ENCODE measurements at places on chromosomes 1 and 21. TPM values are rescaled to one million over a fixed set of nuclear protein-coding genes. Genes with fewer than 3 reads are reported as not detected.

GRCh38 chr1:92563457-92564216 lies 76.9 kb upstream of the GFI1 start:
- DNase-seq: no peak

KCNE2 gene
- 0.53 TPM for polyA plus RNA-seq

DNA sequence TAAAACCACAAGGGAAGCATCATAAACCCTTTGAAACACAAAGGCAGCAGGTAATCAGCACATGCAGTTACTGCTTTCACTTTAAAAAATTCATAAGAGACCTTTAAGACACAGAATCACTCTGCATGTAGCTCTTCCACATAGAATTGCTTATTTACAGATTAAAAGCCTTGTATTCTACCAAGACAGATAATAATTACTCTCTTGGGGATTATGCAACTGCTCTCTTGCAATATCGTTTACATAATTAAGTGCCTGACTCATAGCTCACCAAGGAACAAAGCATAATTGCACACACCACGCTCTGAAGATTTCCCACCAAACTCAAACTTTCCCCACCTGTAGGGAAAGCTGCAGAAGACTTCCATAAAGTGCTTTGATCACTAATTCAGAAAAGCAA lies 87.9 kb downstream of the VAV3 start:
- peak; percentile 37 for DNase-seq

OLIG2 gene
- polyA plus RNA-seq: not detected

GRCh38 chr1:109595531-109595930 lies 23.9 kb downstream of the GNAT2 start:
- no peak for DNase-seq

- DNase-seq: no peak
These were observed 49.1 kb upstream of the CPLANE2 start for GRCh38 chr1:16286122-16286521.

DNA sequence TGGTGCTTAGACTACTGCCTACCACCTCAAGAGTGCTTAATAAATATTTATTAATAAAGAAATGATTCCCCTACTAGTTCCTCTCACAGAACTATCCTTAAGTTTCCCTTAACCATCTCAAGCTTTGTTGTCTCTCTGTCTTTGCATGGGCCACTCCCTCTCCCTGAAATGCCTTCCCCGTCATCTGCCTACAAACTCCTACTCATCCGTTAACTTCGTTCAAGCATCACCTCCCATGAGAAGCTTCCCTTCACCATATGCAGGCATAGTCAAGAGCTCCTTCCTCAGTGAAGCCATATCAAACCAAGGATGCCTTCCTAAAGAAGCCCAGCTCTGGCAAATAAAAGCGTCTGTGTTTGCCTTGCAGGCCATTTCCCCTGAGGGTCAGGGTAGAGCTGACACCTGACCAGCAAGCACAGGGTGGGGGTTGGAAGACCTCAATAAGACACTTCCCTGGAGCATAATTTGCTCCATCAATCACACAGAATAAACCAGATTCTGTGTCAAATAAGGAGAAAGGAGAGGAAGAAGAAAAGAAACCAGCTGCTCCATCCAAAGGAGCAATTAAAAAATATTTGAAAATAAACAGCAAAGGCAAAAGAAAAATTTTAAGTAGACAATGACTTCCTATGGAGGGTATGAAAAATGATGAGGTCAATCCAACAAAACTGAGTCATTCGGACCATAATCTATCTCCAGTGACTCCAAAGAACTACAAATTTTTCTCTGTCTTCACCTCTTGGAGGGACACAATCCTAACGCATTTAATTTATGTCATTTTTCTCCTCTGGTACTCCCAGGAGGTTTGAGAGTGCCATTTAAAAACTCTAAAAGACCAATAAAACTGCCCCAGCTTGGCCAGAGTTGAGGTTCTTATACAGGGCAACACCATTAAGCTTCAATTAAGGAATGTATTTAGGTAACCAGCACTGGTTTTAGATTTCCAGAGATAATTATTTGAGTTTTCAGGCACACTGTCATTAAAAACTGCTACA lies 303.6 kb downstream of the KCNH1 start:
- DNase-seq: no peak

FAM3B gene
- polyA plus RNA-seq: 0.24 TPM

- no peak for DNase-seq
These were observed 6.6 kb downstream of the TNFRSF8 start for GRCh38 chr1:12069623-12070244.

C1orf21 gene
- 58.3 TPM for polyA plus RNA-seq

GRCh38 chr1:164559342-164560051 lies 513 bp downstream of the PBX1 start:
- peak; percentile 41 for DNase-seq

- DNase-seq: no peak
These were observed 40.7 kb upstream of the GPR37L1 start for GRCh38 chr1:202081992-202082391.

GRCh38 chr1:178573330-178573729 lies 60.4 kb downstream of the TEX35 start:
- DNase-seq: no peak

- no peak for DNase-seq
These were observed 20.1 kb upstream of the MAP1LC3C start for GRCh38 chr1:242019018-242019417.

SLC45A3 gene
- polyA plus RNA-seq: 3.4 TPM

GRCh38 chr1:220670365-220670764 lies 19.8 kb upstream of the C1orf115 start:
- DNase-seq: no peak

NAV1 gene
- polyA plus RNA-seq: 28.3 TPM

- DNase-seq: peak; percentile 17
These were observed 384.7 kb upstream of the VAMP3 start for GRCh38 chr1:7386226-7387052.

OVAAL gene
- polyA plus RNA-seq: not detected

DNA sequence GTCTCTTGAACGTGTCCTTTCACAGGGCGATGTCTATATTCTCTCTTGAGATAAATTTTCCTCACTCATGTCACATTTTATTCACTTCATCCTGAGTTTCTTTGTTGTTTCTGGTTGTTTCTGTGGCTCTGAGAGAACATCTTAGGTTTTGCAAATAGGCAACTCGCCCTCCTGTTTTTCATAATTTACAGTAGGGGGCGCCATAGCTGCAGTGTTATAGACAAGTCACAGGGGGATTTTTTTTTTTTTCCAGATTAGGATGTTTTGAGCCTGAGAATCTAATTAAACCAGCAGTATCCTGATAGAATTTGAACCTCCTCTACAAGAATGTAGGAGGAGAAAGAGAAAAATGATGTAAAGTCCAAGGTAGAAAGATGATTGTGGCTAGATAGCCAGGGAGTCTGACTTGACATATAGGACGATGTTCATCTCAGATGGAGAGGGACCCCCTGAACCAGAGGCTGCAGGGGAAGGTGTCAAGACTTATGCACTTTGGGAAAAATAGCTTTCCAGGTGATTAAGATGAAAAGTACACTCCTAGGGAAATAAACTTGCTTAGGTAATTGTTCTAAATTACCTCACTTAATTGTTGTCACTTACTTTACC lies 76.3 kb downstream of the ZP4 start:
- DNase-seq: no peak

DNA sequence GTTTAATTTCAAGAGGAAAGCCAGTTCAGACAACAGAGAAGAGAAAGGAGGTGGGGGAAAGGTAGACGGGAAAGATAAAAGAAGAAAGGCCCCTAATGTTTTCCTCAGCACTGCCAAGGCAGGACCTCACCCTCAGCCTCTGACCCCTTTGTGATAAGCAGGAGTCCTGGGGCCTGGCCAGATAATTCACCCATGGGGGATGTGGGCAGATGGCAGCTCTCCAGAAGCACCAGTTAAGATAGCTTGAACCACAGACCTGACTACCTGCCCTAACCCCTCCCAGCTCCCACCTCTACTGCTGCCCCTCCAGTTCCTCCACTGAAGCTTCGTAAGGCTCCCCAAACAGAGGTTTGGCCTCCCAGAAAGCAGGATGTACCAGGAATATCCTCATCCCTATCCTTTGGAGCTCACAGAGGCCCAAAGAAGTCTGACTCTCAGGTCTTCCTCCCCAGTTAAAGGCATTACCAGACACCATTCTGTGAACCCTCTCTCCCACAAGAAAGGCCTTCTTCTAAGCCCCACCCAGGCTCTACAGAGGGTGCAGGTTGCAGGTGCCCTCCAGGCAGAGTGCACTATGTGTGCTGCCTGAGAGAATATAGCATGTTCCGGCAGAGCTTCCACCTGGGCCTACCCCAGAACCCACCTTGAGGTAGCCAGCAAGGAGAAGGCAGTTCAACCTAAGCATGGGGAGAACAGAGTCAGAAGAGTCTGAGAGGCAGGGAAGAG lies 9.2 kb upstream of the SNAPIN start:
- DNase-seq: no peak

DNA sequence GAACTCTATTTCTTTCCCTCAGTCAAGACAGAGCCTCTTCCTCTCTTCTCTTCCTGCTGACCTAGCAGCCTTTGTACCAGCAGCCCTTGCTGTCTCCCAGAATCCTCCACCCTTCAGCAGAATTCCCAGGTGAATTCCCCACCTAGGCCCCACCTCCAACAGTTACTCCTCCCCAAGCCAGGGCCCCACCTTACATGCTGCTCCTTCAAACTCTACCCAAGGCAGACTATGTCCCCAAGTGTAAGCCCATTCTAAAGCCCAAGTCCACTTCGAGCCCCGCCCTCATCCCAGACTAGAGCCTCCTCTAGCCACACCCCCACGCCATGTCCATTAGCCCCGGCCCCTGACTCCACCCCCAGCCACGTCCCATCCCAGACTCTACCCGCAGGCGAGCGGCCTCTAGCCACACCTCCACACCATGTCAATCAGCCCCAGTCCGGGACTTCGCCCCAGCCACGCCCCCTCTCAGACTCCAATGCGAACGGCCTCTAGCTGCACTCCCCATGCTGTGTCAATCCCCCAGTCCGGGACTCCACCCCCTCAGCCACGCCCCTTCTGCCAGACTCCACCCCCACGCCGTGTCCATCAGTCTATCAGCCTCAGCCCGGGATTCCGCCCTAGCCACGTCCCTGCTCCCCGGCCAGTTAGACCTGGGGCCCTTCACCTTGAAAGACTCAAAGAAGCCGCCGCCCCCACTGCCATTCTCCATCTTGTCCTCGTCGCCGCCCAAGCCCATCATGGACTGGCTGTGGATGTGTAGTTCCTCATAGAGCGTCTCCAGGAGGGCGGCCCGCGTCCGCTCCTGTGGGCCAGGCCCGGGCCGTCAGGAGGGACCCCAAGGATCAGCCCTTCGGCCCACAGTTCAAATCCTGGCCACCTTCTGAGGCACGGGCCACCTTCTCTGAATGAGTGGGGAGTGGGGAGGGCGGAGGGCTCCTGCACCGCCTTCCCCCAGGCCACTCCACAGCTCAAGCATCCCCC lies 61.3 kb downstream of the RAP1GAP start:
- DNase-seq: peak; percentile 40
